A549 treated with Hydrocortisone at 1 μM for 4 hours (cell line): ENCODE measurements at places on chromosomes 16 and 17. TPM values are rescaled to one million over a fixed set of nuclear protein-coding genes. Genes with fewer than 3 reads are reported as not detected.

The KRTAP4-3 gene
- not detected in 5 replicates for total RNA-seq

The OSBPL7 gene
- total RNA-seq, result 12.4 to 17.9 TPM (median 14.5 TPM) in 5 replicates

The TOM1L1 gene
- total RNA-seq, result 36.0 to 45.4 TPM (median 36.5 TPM) in 5 replicates

The FKBP10 gene
- 91.4 to 101 TPM (median 101 TPM) in 5 replicates for total RNA-seq

The TBC1D3 gene
- not detected in 5 replicates for total RNA-seq

The PMFBP1 gene
- total RNA-seq, result 0.05 to 0.37 TPM (median 0.13 TPM) in 4 of 5 replicates, not detected in the other

The DYNLRB2 gene
- not detected in 5 replicates for total RNA-seq

The NOXO1 gene
- 0.17 to 0.29 TPM (median 0.20 TPM) in 5 replicates for total RNA-seq

The RASD1 gene
- total RNA-seq, result 2.1 to 3.2 TPM (median 2.6 TPM) in 5 replicates

The CDK5R1 gene
- total RNA-seq, result 5.7 to 6.7 TPM (median 6.1 TPM) in 5 replicates

The MT1F gene
- 17.7 to 28.2 TPM (median 18.4 TPM) in 5 replicates for total RNA-seq

The PTX4 gene
- not detected in 5 replicates for total RNA-seq

The PRSS27 gene
- 0.82 to 2.2 TPM (median 1.8 TPM) in 5 replicates for total RNA-seq

The ABI3 gene
- 0.12 TPM in 1 of 5 replicates, not detected in the others for total RNA-seq

The CDC6 gene
- 46.8 to 55.1 TPM (median 50.8 TPM) in 5 replicates for total RNA-seq

The CDIP1 gene
- 12.7 to 14.8 TPM (median 14.1 TPM) in 5 replicates for total RNA-seq
